Activated T-cell treated with anti-CD3 and anti-CD28 coated beads for 48 hours (primary cell): ENCODE measurements at places on chromosomes 12 and 14.

GRCh38 chr12:61385771-61386170, 874.4 kb upstream of the USP15 start:
- no peak for DNase-seq

DNA sequence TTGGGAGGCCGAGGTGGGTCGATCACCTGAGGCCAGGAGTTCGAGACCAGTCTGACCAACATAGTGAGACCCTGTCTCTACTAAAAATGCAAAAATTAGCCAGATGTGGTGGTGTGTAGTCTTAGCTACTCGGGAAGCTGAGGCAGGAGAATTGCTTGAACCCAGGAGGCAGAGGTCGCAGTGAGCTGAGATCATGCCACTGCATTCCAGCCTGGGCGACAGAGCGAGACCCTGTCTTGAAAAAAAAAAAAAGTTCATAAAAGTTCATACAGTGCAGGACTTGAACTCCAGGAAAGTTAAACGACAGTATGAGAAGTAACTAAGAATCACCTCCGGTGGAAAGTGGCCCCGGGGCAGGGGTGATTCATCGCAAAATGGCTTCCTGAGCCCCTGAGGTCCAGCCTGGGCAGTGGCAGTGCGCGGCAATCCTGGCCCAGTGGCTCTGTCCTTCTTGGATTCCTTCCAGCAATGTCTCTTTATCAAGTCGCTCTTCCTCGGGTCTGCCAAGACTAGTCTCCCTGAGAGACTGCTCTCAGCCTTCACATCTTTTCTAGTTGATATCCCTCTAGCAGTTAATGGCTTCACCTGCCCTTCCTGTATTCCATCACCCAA, 16.7 kb upstream of the MAP1LC3B2 start:
- DNase-seq = no peak

- no peak for DNase-seq
Observed at GRCh38 chr12:74412606-74413230, 124.9 kb upstream of the ATXN7L3B start.

- no peak for DNase-seq
Observed at GRCh38 chr12:95130096-95130495, 56.7 kb upstream of the NR2C1 start.

- DNase-seq = no peak
Observed at GRCh38 chr14:32625211-32625610, 296.1 kb downstream of the AKAP6 start.

DNA sequence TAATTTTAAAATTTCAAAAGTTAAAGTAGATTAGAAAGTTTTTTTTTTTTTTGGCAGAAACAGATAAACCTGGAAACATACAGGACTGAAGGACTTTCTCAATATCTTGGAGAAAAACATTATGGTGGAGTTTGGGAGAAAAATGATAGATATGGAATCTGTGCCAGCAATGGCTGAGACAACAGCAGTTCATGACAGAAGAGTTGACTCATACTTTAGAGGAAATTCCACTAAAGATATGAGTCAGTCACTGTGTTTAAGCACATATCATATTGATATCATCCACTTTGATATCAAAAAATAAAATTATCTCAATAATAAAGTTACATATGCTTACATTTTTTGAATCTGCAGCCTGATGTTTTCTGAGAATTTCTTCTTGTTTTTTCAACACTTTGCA, 193.9 kb upstream of the OR4E1 start:
- no peak for DNase-seq

- no peak for DNase-seq
Observed at GRCh38 chr14:39488600-39488999, 56.4 kb upstream of the FBXO33 start.

DNA sequence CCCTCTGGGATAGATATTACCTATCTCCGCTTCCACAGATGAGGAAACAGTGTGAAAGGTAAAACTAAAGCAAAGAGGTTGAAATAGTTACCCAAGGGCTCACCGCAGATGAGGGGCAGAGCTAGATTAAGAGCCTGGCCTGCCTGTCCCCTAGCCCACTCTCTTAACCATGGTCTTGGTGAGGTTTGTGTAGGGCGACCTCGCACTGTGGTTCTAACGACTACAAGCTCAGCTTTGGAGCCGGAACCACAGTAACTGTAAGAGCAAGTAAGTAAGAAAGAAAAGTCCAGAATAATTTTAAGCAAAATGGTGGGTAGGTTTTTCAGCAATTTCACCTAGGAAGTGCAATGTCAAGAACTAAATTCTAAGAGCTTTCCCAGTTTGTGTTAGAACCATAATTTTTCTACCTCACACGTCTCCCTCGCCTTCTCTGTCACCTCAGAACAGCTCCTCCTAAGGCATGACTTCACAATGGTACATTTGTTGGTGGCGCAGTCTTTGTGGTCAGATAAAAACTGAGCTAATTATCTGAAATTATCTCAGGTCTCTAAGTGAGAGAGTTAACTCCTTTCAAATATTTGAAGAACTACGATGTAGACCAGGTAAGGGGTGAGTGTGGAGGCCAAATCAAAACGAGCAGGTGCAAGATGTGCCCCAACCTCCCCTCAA, 64.8 kb downstream of the DAD1 start:
- DNase-seq = no peak

GRCh38 chr12:64192644-64193444, 29.3 kb downstream of the KICS2 start:
- no peak for DNase-seq

- no peak for DNase-seq
Observed at GRCh38 chr12:124559182-124560017, 8.0 kb downstream of the NCOR2 start.

- DNase-seq = no peak
Observed at GRCh38 chr14:38206689-38207376, 871 bp upstream of the SSTR1 start.

DNA sequence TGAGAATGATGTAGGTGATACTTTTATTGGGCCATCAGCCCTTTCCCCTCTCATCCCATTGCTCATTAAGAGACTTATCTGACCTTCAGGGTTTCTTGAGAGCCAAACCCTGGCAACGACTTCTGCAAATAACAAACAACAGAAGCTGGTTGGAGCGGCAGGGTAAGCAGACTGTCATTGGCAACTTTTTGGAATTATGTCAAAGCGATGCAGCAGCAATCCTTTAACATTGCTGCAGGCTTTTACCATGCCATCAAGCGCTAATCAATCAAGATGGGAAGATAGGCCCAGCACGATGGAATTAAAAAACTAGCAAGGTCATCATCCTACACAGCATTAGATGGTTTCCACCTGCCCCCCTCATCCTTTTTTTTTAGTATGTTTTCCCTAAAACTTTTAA, 406.1 kb upstream of the PDE3A start:
- DNase-seq = no peak

DNA sequence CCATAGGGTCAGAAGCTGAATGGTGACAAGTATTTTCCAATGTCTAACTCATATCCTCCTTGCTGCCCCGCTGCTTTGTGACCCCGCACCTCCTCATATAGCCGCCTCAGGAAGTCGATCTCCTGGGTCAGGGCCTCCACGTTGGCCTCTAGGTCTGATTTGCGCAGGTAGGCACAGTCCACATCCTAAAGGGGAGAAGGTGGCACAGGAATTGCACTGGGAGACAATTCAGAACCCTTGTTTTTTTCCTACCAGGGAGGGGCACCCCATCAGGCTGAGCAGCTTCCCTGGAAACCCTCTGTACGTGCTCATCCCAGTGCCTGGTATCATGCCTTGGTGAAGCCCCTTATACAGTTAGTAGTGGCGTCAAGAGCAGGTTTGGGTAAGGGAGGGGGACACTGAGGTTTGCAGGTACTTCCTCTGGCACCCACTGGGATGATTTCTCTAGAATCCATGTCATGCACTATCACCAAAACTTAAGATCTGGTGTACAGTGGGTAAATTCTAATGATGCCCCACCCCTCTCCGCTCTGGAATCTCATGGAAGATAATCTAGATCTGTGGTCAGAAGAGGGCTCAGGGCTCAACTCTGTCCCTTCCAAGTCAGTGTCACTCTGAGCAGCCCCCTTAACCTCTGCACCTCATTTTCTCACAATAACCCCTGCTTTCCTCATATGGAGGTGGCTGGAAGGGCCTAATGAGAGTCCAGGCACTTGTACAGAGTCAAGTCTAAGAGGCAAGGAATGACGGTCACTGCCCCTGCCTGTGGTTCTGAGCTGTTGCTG, 20.1 kb upstream of the KRT86 start:
- DNase-seq = no peak

DNA sequence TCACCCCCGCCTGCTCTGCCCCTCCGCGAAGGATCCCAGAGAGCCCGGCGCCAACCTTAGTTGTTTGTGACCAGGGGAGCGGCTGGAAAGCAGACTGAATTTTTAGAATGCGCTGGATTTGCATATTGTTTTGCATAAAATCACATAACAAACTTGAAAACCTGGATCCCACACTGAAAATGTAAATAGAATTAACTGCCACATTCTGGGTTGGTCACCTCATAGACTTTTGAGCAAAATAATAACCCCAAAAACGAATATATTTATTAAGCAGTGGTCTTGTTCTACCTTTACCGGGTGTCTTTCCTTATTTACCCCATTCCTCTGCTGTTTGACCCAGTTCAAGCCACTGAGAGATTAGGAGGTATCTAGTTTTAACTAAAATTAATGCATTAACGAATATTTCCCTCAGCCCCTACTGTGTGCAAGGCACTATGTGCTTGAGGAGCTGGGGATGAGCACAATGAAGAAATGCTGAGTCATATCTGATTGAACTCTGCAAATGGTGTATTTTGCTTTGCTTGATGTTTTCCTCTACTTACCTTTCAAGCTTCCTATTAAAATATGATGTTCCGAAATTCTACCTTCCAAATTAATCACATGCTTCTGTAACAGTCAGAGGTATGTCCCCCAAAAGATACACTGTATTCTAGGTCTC, 438 bp upstream of the EGLN3 start:
- DNase-seq = no peak

GRCh38 chr12:8993827-8994226, 4.5 kb downstream of the KLRG1 start:
- DNase-seq = no peak

DNA sequence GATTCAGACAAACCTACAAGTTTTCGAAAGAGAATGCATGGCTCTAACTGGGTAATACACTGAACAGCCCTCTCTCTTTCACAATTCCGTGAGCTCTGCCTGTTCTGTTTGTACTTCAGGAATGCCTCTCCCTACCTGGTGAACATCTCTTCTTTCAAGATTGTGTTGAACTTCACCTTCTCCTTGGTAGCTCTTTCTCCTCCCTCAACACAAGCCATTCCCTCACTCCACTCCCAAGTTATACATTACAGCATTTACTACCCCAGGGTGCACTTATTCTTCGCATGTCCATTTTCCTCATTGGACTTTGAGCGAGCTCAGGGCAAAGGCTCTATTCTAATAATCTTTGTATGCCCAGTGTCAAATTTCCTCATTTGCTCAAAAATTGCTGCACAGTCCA, 28.3 kb downstream of the NRDE2 start:
- DNase-seq = no peak

DNA sequence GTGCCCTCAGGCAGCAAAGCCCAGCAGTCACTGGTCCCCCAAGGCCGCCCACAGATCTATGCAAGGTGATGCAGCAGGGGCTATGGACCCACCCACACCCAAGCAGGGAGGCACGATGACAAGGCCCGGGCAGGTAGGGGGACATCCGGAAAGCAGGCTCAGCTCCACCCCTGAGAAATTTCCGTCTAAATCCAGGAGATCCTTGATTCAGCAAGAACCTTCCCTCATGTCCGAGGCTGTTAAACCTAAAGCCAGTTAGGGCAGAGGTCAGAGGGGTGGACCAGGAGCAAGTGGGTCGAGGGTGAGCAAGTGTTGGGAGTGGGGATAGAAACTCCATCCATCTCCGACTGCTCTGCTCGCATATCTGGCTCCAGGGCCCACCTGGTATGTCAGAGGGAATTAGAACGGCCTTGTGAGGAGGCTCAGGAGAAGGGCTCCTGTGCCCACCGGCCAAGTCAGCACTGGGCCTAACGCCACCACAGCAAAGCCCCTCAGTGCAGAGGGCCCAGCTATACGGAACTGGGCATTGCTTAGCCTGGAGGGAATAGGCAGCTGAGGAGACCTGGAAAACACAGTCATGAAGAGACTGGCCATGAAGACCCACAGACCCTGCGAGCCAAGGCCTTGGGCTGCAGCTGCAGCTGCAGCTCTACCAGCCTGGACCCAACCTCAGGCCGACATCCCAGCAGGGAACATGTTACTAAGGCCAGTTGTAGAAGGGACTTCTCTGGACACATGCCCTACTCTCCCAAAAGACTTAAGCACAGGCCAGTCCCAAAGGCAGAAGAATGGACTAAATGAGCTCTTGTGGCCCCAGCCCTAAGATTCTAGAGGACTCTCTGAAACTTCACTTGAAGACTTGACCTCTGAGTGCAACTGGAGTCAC, 34.3 kb downstream of the DAD1 start:
- no peak for DNase-seq

- no peak for DNase-seq
Observed at GRCh38 chr14:60515511-60516289, 6.8 kb downstream of the SIX6 start.

DNA sequence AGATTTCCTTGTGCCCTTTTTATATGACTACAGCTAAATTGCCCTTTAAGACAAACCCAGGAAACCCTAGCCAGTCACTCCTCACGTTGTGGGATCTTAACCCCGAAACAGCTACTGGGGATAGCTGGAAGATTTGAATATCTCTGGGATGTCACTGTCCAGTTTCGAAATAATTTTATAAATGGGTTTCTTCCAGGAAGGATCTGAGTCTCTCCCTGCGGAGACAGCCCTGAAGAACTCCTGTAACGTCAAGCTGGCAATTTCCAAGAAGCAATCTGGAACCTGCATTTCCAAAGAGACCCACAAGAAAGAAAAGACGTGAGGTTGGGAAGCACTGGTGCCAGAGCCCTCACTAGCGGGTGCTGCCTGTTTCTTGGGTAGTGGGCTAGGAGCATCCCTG, 20.9 kb downstream of the PROX2 start:
- no peak for DNase-seq

DNA sequence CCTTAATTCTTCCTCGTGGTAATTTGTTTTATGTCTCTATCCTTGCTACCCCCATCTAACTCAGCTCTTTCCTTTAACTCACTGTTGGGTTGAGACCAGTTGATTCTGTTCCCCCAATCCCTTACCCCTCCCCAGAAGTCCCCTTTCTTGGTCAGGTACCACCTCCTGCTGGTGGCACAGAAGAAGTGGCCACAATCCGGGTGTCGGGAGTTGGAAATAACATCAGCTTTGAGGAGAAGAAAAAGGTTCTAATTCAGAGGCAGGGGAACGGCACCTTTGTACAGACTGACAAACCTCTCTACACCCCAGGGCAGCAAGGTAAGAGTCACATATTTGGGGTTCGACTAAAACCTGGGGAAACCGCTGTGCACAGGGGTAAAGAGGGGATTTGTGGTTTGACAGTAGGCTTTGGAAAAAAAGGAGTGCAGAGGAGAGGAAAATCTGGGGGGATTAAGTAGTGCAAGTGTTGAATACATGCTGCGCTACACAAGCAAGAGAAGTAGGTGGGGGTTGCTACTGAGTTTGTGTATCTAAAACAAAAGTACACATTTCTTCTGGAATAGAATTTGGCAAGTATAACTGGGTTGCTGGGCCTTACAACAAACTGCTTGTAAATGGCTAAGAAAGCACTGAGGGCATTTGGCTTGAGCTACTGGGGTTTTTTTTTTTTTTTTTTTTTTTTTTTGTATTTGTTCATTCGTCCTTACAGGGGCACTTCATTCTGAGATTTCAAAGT, 1.3 kb downstream of the A2ML1 start:
- no peak for DNase-seq

- no peak for DNase-seq
Observed at GRCh38 chr14:40010961-40011360, 578.7 kb upstream of the FBXO33 start.
